Muscle of leg (tissue), 16 donors: ENCODE measurements at places on chromosomes 12 and 14. TPM values are rescaled to one million over a fixed set of nuclear protein-coding genes. Genes with fewer than 3 reads are reported as not detected.

DNA sequence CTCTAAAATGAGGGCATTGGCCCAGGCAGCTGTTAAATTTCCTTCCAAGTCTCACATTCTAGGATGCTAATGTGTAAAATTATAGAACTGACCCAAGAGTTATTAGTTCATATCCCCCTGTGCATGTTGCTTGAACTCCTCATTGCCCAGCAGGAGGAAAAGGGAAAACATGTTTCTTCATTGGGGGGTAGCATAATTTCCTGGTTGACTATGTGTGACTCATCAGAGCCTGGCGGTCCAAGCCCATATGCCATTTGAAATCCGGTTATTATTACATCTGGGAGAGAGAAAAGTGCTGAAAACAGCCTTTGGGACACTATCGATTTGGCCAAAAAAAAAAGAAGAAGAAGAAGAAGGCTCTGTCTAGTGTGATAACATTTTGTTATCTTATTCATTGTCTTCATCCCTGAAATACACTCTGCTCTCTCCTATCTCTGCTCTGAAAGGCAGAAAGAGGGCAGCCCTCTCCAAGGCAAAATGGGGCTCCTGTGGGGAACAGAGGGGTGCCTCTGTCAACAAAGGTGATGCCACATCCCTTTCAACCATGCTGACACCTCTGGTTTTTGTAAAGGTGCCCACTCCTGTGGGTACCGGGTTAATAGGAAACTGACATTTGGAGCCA, 114.2 kb downstream of the DAD1 start:
- DNase-seq, result no peak
- peaks cover 46% of the 10 kb centered on the region for H3K4me1 ChIP-seq
- no peaks in the 10 kb centered on the region for H3K27me3 ChIP-seq
- no peaks in the 10 kb centered on the region for H3K36me3 ChIP-seq
- no peak overlapping the region for H3K4me3 ChIP-seq

GRCh38 chr12:12449533-12450025, 92.7 kb downstream of the BORCS5 start:
- H3K36me3 ChIP-seq, result no peaks in the 10 kb centered on the region
- H3K4me1 ChIP-seq, result peaks cover 5% of the 10 kb centered on the region
- no peaks in the 10 kb centered on the region for H3K27me3 ChIP-seq
- H3K27ac ChIP-seq, result no peak overlapping the region
- DNase-seq, result no peak
- no peak overlapping the region for H3K4me3 ChIP-seq

DNA sequence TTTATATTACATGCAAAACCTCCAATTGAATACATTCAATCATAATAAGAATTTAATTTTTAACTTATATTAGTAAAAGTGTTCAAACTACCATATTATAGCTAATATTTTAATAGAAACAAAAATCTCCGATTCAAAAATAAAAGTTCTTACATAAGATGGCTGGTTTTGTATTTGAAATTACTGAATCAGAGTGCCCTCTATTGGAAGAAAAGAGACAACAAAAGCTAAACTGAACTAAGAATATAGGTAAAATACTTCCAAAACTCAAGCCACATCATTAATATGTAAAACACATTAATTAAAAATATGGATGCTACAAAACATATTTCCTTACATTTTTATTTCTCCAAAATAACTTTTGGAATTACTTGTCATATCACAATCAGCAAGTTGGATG, 120.3 kb downstream of the GARIN6 start:
- no peaks in the 10 kb centered on the region for H3K4me1 ChIP-seq
- H3K36me3 ChIP-seq, result no peaks in the 10 kb centered on the region
- no peaks in the 10 kb centered on the region for H3K27me3 ChIP-seq
- H3K4me3 ChIP-seq, result no peak overlapping the region
- no peak overlapping the region for H3K27ac ChIP-seq
- DNase-seq, result peak; percentile 40

CLEC9A gene
- total RNA-seq, result 0.18 TPM

- H3K4me3 ChIP-seq, result no peak overlapping the region
- peaks cover 5% of the 10 kb centered on the region for H3K27me3 ChIP-seq
- H3K36me3 ChIP-seq, result no peaks in the 10 kb centered on the region
- no peak overlapping the region for H3K27ac ChIP-seq
- DNase-seq, result no peak
- peaks cover 20% of the 10 kb centered on the region for H3K4me1 ChIP-seq
Observed at GRCh38 chr12:109872-110271, 43.3 kb downstream of the IQSEC3 start.

DNA sequence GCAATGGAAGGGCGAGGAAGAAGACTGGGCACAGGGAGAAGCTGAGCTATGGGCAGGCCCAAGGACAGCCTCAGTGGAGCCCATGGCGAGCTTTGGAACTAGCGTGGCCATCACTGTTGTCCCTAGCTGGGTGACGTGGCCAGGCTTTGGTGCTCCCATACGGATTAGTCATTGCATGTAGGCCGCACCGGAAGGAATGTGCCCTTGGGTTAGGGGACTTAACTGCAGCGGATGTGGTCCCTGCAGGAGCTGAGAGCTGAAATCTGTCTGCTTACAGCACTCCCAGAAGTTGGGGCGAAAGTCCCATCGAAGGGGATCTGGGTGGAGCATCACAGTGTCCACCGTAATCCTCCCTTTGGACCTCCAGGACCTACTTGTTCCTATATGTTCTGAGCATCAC, 133.7 kb downstream of the PAPOLA start:
- no peaks in the 10 kb centered on the region for H3K4me1 ChIP-seq
- no peaks in the 10 kb centered on the region for H3K36me3 ChIP-seq
- no peak for DNase-seq
- H3K4me3 ChIP-seq, result no peak overlapping the region
- H3K27me3 ChIP-seq, result no peaks in the 10 kb centered on the region

DNA sequence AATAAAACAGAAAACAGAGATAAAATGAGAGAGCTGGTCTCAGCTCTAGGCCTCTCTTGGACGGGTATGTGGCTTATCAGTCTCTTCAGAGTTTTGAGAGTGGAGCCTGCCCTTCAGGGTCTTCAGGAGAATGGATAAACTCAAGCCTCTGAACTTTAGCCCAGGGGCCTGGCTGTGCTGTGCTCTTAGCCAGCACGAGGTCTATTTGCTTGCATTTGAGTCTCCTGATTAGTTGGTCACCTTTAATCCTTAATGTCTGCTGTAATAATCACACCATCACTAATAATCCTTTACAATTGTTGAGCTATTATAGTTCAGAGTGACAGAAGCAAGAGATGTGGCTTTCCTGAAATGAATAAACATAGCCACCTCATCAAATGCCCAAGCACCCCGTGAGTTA, 24.3 kb downstream of the KRT80 start:
- no peak overlapping the region for H3K27ac ChIP-seq
- no peak for DNase-seq
- H3K27me3 ChIP-seq, result peaks cover 3% of the 10 kb centered on the region
- H3K4me3 ChIP-seq, result no peak overlapping the region

OAS3 gene
- 4.7 TPM for total RNA-seq

DERA gene
- 34.0 TPM for total RNA-seq

SYNDIG1L gene
- total RNA-seq, result 0.04 TPM

DNA sequence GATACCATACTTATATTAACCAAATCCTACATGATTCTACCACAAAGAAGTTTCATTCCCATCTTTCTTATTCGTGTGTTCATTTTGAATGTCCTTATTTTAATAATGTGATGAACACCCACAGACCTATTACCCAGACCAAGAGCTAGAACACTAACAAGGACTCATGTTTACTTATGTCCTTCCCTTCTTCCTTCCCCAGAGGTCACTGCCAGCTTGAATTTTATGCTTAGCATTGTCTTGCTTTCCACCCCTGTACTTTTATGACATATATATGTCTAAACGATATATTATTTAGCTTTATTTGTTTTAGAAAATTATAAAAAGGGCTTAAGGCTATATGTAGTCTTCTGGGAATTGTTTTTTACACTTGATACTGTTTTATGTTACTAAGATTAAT, 238.6 kb downstream of the LRIG3 start:
- no peaks in the 10 kb centered on the region for H3K36me3 ChIP-seq
- DNase-seq, result no peak
- no peak overlapping the region for H3K4me3 ChIP-seq
- H3K27me3 ChIP-seq, result no peaks in the 10 kb centered on the region
- H3K4me1 ChIP-seq, result no peaks in the 10 kb centered on the region

DNA sequence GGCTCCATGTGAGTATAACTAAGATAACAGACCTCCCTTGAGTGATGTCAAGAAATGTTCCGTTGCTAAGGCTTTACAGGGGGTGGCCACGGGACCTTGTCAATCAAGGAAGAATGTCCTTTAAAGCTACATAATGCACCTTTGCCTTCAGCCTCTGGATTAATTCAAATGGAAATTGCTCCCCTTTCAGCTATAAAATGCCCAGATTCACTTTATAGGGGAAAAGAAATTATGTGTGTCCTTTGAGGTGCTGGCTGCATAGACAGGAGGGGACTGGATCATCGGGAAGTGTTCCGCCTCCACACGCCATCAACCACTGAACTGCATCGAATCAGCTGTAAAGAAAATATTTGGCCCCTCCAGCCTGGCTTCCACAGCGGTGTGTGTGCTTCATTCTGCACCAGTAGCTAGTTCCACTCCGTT, 415.4 kb downstream of the DPF3 start:
- no peaks in the 10 kb centered on the region for H3K27me3 ChIP-seq
- H3K36me3 ChIP-seq, result no peaks in the 10 kb centered on the region
- H3K27ac ChIP-seq, result no peak overlapping the region
- peaks cover 12% of the 10 kb centered on the region for H3K4me1 ChIP-seq
- H3K4me3 ChIP-seq, result no peak overlapping the region
- no peak for DNase-seq

DNA sequence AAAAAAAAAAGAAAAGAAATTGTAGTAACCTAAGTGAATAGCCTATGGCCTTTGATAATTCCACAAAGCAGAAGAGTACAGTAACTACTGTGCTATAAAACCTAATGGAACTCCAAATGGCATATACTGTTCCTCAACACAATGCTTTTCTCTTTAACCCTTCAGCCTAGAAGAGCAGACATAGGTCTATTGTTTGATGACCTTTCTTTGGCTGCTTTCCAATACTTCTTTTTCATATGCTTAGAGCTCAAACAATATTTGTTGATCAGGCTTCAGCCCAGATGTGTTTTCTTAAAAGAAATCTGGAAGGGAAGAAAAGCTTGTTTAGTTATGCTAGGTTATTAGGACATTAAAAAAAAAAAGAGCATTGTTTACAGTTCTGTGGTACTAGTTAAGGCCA, 116.4 kb downstream of the NTN4 start:
- peaks cover 19% of the 10 kb centered on the region for H3K4me1 ChIP-seq
- no peak overlapping the region for H3K4me3 ChIP-seq
- DNase-seq, result peak; percentile 48

DNA sequence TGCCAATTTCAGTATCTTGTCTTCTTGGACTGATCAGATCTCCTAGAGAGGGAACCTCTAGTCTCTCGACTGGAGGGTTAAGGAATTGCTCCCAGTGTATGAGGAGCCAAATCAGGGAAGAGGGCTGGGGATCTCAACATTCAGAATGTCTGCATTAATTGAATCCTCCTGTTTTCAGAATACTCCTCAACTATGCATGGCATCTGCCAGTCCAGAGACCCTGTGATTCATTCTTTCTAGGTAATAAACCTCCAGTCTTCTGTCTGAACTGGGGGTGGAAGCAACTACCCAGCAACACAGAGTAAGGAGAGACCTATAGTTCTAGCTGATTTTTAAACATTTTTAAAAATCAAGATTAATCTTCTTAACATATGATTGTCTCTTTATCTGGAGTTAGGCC, 92.7 kb downstream of the AKAP6 start:
- peaks cover 5% of the 10 kb centered on the region for H3K4me1 ChIP-seq
- no peak for DNase-seq
- H3K4me3 ChIP-seq, result no peak overlapping the region
- no peak overlapping the region for H3K27ac ChIP-seq
- no peaks in the 10 kb centered on the region for H3K36me3 ChIP-seq

CCDC175 gene
- total RNA-seq, result not detected

- H3K36me3 ChIP-seq, result no peaks in the 10 kb centered on the region
- no peak for DNase-seq
- H3K27ac ChIP-seq, result no peak overlapping the region
Observed at GRCh38 chr12:105341010-105341409, 10.5 kb downstream of the C12orf75 start.

VRK1 gene
- total RNA-seq, result 18.4 TPM

BCDIN3D gene
- 4.0 TPM for total RNA-seq

IKZF4 gene
- 2.2 TPM for total RNA-seq

NPAS3 gene
- total RNA-seq, result 5.7 TPM

DNA sequence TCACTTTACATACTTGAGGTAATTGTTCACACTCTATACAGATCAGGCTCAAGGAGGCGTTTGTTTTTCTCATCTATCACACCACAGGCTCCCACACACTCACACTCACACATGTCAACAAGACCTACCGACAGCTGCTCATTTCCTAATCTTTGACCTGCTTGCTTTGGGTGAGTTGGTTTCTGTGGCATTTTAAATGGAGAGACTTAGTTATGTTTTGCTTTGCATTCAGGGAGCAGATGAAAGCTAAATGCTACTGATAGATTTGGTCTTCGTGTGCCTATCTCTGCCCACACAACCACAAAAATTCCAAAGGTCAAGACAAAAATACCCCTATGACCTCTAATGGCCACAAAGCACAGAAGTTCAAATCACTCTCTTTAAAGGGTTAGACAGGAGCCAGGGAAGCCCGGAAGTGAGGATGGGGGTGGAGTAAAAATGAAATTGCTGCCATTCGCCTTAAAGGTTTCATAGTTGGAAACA, 203.5 kb upstream of the G2E3 start:
- no peaks in the 10 kb centered on the region for H3K36me3 ChIP-seq
- H3K27ac ChIP-seq, result no peak overlapping the region
- no peak overlapping the region for H3K4me3 ChIP-seq
- H3K4me1 ChIP-seq, result no peaks in the 10 kb centered on the region
- DNase-seq, result no peak
- no peaks in the 10 kb centered on the region for H3K27me3 ChIP-seq

DNA sequence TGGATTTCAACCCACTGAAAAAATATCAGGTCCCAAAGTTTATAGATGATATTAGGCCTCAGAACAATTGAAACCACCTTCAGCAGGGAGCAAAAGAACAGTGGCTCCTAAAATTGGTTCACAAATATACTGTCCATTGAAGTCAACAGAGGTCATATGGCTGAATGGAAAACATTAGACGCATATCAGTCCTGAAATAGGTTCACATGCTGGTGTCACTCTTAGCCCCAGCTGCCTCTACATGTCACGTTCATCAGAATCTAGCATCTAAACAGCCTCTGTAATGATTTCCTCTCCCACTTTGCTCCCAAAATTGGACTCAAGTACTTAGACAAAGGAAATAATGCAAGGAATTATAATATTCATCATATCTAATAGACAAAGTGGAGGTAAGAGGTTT, 8.7 kb downstream of the FLRT2 start:
- peak; percentile 74 for DNase-seq
- H3K27me3 ChIP-seq, result peaks cover 4% of the 10 kb centered on the region
- peaks cover 4% of the 10 kb centered on the region for H3K36me3 ChIP-seq
- H3K4me1 ChIP-seq, result peaks cover 8% of the 10 kb centered on the region
- H3K27ac ChIP-seq, result peak overlapping the region; percentile 88

- no peaks in the 10 kb centered on the region for H3K4me1 ChIP-seq
- no peaks in the 10 kb centered on the region for H3K27me3 ChIP-seq
- no peak overlapping the region for H3K27ac ChIP-seq
Observed at GRCh38 chr14:77570706-77571268, 45.6 kb downstream of the SPTLC2 start.

DNA sequence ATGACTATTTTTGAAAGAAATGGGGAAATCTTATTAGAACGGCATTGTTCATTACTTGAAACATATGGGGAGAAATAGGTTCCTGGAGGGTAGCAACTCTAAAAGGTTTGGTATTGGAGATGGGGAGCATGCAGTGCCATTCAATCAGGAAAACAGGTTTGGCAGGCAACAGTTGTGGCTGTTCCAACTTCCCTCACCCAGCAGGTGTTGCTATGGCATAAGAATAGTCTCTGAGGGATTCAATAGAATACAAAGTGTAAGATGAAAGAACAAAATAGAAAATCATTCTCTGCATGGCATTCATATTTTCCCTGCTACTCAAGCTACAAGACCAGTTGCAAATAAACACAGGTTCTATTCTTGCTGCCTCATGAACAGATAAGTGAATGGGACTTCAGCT, 393.3 kb upstream of the RPL10L start:
- H3K27ac ChIP-seq, result no peak overlapping the region
- H3K27me3 ChIP-seq, result no peaks in the 10 kb centered on the region

DIP2B gene
- 15.6 TPM for total RNA-seq
